Activated CD4-positive, alpha-beta T cell treated with anti-CD3 and anti-CD28 coated beads for 1 hour (primary cell): ENCODE measurements at places on chromosomes 7 and 10.

DNA sequence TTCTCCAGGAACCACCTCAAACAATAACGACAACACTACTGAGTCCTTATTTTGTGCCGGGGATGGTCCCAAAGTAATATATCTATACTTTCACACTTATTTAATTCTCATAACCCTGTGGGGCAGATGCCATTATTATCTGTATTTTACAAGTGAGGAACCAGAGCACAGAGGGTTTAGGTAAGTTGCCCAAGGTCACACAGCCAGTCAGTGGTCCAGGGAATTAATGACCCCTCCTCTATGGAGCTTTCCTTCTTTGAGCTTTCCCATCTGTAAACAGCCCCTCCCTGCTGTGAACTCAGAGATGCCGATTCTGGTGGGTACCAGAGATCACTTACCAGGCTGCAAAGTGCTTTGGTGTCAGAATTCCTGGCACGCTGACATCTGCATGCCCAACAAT, 105.7 kb downstream of the C10orf105 start:
- no peak for DNase-seq

- DNase-seq: no peak
These were observed 320.3 kb downstream of the CCDC3 start for GRCh38 chr10:12681252-12681651.

GRCh38 chr10:69573056-69573806, at the start of gene NEUROG3:
TSS of gene NEUROG3 (minus strand) at chr10:69573422. CDS start at chr10:69573043, 379 bp downstream.
- DNase-seq: no peak

GRCh38 chr10:21527598-21528235, 2.2 kb upstream of the SKIDA1 start:
- no peak for DNase-seq

DNA sequence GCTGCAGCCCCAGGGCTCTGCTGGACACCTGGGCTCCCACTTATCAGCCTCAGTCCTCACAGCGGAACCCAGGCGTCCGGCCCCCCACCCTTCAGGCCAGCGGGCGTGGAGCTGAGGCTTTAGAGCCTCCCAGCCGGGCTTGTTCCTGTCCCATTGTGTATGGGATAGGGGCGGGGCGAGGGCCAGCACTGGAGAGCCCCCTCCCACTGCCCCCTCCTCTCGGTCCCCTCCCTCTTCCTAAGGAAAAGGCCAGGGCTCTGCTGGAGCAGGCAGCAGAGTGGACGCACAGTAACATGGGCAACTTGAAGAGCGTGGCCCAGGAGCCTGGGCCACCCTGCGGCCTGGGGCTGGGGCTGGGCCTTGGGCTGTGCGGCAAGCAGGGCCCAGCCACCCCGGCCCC, 2.7 kb downstream of the NOS3 start:
- DNase-seq: no peak

DNA sequence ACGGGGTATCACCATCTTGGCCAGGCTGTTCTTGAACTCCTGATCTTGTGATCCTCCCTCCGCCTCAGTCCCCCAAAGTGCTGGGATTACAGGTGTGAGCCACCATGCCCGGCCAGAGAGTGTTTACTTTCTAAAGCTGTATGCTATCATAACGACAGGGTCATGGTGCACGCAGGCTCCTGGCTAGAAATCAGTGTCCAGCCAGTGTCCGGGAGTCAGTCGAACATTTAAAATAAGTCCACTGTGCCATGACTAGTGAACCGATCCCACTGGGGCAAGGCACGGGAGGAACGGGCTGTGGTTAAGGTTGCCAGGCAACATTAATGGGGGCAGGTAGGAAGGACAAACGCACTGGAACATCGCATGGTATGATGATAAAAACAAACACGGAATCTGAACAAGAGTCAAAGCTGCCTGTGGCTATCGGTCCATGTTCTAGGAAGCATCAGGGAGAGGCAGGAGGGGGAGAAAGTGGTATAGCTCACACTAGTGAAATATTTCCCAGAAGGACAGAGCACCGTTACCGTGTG, 89.0 kb upstream of the SEPHS1 start:
- DNase-seq: no peak

GRCh38 chr10:78959924-78960285, 108.9 kb upstream of the ZMIZ1 start:
- DNase-seq: no peak

- no peak for DNase-seq
These were observed 39.8 kb upstream of the LANCL2 start for GRCh38 chr7:55325371-55325792.

DNA sequence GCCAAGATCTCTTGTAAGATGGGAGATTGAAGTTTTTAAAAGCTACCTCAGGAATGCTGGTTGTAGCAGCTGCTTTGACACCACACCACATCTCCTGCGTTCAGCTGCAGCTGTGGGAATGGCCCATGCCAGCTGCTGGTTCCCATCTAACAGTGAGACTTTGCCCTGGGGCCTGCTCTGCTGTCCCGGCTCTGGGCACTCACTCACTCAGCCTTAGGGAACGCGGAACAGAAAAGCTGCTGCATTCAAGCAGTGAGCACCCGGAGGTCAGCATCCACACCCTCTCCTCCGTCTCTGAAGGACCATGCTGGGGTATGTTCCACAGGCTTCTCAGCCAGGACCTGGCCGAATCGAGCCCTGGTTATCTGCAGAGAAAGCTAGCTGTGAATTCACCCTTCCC, 197.1 kb upstream of the CXCL12 start:
- DNase-seq: no peak

- DNase-seq: no peak
These were observed 101.0 kb downstream of the MYL10 start for GRCh38 chr7:101527844-101528667.
